ENCODE measurements at places on chromosomes 6 and 20.

GRCh38 chr6:55011034-55011433, 163.3 kb upstream of the HCRTR2 start:
- no peak for DNase-seq

DNA sequence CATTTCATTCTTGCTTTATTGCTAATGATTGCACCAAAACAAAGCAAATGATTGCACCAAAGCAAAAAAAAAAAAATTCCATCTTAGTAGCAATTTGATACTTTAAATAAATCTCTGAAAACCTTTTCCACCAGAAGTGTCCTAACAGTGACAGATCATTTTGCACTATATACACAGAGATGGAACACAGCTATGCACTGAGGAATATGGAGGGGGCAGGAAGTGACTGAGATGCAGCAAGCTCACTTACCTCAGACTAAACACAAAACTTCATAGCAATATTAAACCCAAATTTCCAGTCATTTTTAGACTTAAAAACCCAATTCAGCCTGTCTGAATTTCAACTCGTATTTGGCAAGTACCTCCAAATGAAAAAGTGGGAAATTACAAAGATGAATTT, 41.2 kb downstream of the HIVEP2 start:
- DNase-seq = no peak

GRCh38 chr6:126153661-126154060, 167.3 kb downstream of the TRMT11 start:
- no peak for DNase-seq

DNA sequence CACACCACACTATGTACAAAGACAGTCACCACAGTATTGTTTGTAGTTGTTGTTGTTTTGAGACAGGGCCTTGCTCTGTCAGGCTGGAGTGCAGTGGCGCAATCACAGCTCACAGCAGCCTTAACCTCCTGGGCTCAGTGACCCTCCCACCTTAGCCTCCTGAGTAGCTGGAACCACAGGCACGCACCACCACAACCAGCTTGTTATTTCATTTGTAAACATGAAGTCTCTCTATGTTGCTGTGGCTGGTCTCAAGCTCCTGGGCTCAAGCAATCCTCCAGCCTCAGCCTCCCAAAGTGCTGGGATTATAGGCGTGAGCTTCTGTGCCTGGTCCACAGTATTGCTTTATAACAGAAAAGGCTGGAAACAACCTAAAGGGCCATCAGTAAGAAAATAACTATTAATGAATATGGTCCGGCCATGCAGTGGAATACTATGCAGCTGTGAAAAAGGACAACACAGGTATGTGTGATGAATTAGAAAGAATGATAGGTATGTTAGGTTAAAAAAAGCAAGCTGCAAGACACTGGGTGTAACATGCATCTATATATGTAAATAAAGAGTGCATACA, 30.0 kb upstream of the PTGIS start:
- DNase-seq = no peak

DNA sequence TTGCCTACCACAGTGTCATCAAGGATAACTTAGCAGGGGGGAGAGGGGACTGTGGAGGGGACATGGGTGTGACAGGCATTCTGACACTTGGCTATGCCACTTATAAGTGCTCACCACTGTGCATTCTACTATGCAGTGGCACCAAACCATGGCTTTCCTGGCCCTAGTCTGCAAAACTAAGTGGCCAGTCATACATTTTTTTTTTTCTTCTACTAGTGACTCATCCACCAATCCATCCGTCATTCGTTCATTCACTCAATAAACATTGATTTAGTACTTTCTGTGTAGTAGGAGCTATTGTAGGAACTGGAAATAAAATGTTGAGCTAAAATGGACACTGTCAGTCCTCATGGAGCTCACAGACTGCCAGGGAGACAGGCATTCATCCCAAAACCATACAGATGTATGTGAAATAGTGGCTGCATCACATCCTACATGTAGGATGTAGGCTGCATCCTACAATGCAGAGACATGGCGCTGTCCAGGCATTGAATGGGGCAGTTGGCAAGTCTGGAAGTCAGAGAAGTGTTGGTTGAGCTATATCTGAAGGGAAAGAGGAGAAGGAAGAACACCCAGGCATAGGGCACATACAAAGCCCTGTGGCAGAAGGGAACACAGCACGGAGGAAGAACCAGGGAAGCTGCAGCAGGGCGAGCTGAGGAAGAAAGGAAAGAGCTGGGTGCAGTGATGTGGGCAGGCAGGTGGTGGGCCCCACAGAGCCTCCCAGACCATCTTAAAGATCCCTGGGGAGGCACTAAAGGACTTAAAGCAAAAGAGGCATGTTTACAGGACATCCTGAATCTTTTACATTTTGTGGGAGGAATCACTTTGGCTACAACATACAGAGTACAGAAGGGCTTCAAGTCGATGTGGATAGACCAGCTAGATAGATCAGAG, 224.4 kb downstream of the UST start:
- DNase-seq = no peak

GRCh38 chr6:151242420-151242861, 2.7 kb downstream of the AKAP12 start:
- no peak for DNase-seq

DNA sequence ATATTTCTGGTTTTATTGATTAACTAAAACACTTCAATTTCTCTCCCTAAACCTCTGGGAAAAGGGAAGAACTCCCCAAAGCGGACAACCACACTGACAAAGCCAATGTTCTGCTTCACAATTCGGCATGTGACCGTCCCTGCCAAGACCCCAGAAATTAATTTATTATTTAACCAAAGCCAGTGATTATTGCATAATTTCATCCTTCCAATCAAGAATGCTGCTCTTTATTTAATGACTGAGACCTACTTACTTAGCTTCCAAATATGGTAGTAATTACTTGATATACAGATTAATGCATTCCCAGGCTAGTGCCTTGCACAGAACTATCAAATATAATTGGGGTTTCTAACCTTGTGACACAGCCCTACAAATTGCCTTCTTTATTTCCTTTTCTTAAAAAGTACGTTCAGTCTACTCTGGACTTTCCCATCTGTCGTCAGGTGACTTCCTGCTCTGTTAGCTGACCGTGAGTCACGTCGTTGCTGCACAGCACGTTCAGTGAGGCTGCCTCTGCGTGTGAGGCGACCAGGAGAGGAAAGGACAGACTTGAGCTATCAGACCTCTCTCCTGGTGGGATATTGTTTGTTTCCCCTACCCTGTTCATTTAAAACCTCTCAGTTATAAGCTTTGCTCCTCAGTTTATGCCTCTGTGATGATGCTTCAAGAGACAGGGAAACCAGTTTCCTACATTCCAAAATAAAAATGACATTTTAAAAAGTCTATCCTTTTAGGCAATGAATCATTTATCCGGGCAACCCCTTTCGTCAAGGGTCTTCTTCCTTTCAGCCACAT, 55.7 kb upstream of the TNFAIP3 start:
- no peak for DNase-seq

- peak; percentile 76 for DNase-seq
Measured at GRCh38 chr6:7559651-7560385, 18.3 kb downstream of the DSP start.

DNA sequence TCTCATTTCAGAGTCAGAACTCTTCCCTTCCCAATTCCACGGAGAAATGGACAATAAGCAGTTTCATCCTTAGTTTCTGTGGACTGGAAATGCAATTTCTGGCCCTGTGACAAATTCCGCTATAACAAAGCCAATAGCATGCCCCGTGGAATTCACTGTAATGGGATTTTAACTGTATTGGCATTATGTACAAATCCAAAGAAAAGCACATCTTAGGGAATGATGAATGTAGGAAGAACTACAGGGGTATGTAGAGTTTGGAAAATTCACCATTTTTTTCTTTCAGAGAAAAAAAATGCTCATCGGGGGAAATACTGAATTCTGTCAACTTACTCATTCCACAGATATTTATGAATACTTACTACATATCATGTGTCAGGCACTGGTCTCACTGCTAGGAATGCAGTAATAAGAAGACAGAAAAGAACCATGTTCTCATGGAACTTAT, 43.5 kb downstream of the KIF6 start:
- DNase-seq = no peak

- DNase-seq = no peak
Measured at GRCh38 chr20:37346236-37346534, 245 bp downstream of the SRC start.

- no peak for DNase-seq
Measured at GRCh38 chr20:58839991-58840747, 10.5 kb downstream of the GNAS-AS1 start.

DNA sequence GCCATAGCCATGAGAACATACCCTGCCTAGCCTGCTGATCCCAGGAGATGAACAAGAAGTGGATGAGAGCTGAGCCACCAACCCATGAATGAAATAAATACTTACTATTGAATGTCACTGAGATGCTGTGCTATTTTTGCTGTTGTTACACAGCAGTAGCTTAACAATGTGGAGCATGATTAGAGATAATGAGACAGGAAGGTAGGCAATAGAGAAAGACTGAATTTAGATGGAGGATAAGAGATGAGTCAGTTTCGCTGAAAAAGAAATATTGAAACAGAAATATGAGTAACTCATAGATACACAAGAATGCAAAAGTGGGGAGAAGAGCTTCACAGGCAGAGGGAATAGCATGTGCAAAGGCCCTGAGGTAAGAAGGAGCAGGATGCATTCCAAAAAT, 94.9 kb upstream of the TOP1 start:
- no peak for DNase-seq

DNA sequence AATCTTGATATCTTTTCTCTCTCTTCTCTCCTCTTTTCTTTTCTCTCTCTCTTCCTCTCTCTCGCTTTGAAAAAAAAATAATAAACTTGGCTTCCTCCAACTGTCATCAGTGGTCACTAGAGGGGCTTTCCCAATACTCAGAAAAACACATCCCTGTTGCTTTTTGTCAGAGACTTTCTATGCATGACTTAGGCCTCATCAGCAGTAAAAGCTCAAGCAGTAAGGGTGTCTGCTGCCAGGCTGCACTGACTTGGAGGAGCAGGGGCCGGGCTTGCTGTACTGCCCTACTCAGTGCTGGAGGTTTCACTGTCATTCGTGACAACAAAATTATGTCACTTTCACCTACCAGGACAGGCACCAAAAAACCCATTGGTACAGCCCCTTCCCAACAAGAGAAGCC, 272.0 kb downstream of the ADGB start:
- DNase-seq = no peak

GRCh38 chr6:107716688-107717089, 107.4 kb downstream of the SCML4 start:
- no peak for DNase-seq

GRCh38 chr6:150702675-150703074, 103.0 kb downstream of the PLEKHG1 start:
- no peak for DNase-seq

- DNase-seq = no peak
Measured at GRCh38 chr6:21158149-21158548, 435.4 kb upstream of the SOX4 start.

DNA sequence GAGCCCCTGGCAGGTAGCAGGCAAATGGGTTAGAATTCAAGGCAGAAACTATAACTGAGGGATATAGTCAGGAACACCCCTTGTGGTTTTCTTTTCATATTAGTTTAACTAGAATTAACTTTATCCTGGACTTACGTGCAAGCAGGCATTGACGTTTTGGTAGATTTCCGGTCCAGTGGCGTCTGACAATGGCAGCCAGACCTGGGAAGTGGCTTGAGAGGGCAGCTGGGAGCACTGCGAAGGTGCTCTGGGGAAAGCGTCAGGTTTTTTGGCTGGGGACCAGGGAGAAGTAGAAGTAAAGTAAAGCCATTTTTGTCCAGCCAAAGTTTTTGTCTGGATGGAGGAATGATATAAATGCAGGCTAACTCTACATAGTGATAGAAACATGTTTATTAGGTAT, 8.4 kb upstream of the ACSS1 start:
- peak; percentile 38 for DNase-seq

DNA sequence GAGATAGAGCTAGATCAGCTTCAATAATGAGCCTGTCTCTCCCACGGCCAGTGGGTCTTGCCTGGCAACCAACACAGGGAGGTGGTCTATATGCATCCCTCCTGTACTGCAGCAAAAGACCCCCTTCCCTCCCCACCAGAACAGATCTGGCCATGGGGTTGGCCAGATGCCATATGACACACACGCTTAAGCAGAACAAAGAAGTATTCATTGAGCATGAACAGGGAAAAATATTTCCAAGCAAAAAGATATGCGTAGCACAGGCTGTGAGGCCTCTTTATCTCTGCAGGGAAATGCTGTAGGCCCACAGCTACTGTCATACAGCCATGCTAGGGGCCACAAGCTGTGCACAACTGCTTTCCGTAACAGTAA, 73.4 kb upstream of the NRSN1 start:
- DNase-seq = no peak

DNA sequence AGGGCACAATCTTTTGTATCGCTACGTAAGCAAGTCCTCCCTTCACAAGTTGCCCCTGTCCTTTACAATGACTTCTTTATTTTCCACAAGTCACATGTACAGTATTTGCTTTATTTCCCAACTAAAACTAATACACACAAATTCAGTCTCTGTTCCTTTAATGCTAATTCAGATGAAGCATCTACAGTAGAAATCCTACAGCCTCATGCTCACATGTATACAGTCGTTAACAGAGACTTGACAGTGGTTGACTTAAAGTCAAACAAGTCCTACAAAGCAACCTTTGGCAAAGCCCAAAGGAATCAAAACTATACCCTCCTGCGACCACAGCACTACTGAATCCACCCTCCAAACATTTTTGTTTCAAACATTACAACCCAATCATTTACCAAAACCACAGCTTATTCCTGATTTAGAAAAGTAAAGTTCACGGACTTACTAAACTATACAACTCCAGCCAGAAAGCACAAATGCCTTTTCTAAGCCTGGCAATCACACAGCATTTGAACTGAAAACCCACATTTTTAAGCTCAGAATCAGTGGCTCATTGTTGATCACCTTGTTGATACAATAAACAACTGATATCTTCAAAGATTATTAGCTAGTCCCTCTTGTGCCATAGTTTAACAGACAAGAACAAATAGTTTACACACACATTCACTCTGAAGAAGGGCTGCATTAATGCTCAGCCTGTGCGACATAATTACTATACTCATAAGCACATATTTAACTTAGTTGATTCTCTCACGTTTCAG, 70.9 kb upstream of the NHSL1 start:
- DNase-seq = no peak

GRCh38 chr6:113980937-113981554, 10.1 kb upstream of the HDAC2 start:
- peak; percentile 38 for DNase-seq

DNA sequence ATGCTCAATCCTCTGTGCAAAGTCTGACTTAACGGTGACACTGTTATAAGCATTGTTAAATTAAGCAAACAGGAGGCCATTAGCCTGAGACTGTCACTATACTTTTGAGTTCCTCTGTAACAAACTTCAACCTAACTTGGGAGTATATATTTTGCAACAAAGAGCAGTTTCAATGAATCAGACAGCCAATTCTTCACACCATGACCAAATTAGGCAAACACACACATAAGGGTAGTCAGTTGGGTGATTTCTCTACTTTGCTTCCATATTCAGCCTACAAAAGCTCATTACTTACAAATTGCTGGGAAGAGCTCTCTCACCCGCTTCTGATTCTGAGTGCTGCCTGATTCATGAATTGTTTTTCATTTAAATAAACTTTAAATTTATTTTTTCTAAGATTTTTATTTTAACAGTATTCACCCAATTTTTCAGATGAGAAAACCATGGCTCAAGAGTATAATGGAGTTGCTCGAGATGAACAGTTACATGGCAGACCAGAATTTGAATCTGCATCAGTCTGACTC, 60.5 kb downstream of the HACE1 start:
- DNase-seq = no peak

GRCh38 chr20:46031701-46032254, 2.8 kb downstream of the SLC12A5 start:
- DNase-seq = peak; percentile 87
